Breast epithelium (tissue), 4 donors: ENCODE measurements at places on chromosomes 5 and 9. TPM values are rescaled to one million over a fixed set of nuclear protein-coding genes. Genes with fewer than 3 reads are reported as not detected.
A peak's percentile ranks its signal among the peaks of the same experiment; 100 is the strongest.

The HTR1A gene
- total RNA-seq, result not detected

GRCh38 chr5:38752622-38753021 lies 93.2 kb upstream of the OSMR start:
- H3K27ac ChIP-seq, result no peak overlapping the region
- H3K4me3 ChIP-seq, result no peak overlapping the region
- H3K27me3 ChIP-seq, result no peaks in the 10 kb centered on the region
- H3K4me1 ChIP-seq, result no peaks in the 10 kb centered on the region
- no peaks in the 10 kb centered on the region for H3K36me3 ChIP-seq

DNA sequence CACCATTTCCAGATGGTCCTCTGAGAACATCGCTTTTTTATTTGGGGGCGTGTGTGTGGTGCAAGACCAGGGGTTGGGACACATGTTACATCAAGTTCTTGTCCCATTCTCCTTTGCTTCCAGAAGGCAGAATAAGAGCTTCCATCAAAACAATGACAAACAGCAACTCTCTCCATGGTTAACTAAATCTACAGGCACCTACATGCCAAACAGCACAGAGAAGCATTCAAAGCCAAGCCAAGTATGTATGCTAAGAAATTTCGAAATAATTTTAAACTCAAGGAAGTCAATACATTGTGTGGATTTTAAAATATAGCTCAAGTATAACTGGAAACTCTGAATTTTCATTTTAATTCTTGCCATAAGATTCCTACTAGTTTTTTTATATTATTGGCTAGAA lies 105.6 kb downstream of the SEC61B start:
- no peak overlapping the region for H3K27ac ChIP-seq
- DNase-seq, result no peak
- no peak overlapping the region for H3K4me3 ChIP-seq
- no peaks in the 10 kb centered on the region for H3K36me3 ChIP-seq
- no peaks in the 10 kb centered on the region for H3K4me1 ChIP-seq

GRCh38 chr9:124812441-124812876 lies 35.5 kb downstream of the OLFML2A start:
- H3K4me3 ChIP-seq, result no peak overlapping the region
- H3K36me3 ChIP-seq, result no peaks in the 10 kb centered on the region
- DNase-seq, result peak; percentile 58
- no peaks in the 10 kb centered on the region for H3K27me3 ChIP-seq

GRCh38 chr9:91131433-91131839 lies 230.3 kb downstream of the AUH start:
- no peak for DNase-seq
- H3K4me1 ChIP-seq, result no peaks in the 10 kb centered on the region
- H3K4me3 ChIP-seq, result no peak overlapping the region
- no peaks in the 10 kb centered on the region for H3K27me3 ChIP-seq
- no peaks in the 10 kb centered on the region for H3K36me3 ChIP-seq

DNA sequence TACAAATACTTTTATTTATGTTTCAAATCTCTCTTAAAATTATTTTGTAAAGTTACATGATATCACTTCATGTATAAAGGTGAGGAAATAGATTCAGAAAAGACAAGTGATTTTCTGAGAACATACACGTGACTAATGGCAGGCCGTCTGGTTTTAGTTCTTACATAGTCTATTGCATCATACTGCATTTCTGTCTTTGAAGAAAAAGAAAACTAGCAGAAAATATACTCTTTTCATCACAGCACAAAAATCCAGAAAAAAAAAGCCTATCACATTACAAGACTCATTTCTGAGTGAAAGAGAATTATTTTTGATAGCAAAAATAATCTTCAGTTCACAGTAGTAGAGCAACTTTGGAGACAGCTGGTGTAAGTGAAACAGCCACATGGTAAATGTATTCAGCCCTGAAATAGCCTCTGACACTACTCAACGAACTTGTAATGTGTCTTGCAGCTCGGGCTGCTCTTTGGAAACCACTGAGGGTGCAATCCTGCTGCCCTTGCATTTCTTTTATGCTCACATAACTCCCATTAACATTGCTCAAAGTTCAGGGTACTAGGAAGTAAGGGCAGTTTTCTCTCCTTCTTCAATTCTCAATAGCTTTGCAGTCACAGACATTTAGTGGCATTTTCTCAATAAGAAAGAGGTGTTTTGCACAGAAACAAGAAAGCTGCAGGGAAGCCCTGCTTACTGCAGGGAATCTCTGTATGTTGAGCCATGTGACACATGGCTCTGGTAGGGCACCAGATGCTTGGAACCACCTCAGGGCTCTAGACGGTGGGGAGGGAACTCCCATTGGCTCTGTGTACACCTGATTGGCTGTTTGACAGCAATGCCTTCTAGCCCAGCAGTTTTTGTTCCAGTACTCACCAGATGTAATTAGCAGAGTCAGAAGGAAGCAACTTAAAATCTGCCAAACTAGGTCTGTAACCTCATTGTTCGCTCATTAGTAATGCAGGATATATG lies 845.3 kb upstream of the PTPRD start:
- no peak for DNase-seq
- H3K4me3 ChIP-seq, result no peak overlapping the region
- no peaks in the 10 kb centered on the region for H3K36me3 ChIP-seq
- no peaks in the 10 kb centered on the region for H3K27me3 ChIP-seq
- no peak overlapping the region for H3K27ac ChIP-seq

- no peak overlapping the region for H3K27ac ChIP-seq
- DNase-seq, result no peak
- H3K27me3 ChIP-seq, result no peaks in the 10 kb centered on the region
These were observed 13.9 kb upstream of the GPX8 start for GRCh38 chr5:55146080-55146479.

- DNase-seq, result no peak
- H3K27me3 ChIP-seq, result no peaks in the 10 kb centered on the region
These were observed 16.5 kb upstream of the CXXC5 start for GRCh38 chr5:139631520-139632165.

GRCh38 chr9:73042155-73042554 lies 89.3 kb upstream of the ALDH1A1 start:
- H3K4me3 ChIP-seq, result no peak overlapping the region
- H3K4me1 ChIP-seq, result no peaks in the 10 kb centered on the region
- no peak overlapping the region for H3K27ac ChIP-seq
- no peaks in the 10 kb centered on the region for H3K36me3 ChIP-seq
- H3K27me3 ChIP-seq, result no peaks in the 10 kb centered on the region
